ENCODE measurements at places on chromosomes 13 and 19.

DNA sequence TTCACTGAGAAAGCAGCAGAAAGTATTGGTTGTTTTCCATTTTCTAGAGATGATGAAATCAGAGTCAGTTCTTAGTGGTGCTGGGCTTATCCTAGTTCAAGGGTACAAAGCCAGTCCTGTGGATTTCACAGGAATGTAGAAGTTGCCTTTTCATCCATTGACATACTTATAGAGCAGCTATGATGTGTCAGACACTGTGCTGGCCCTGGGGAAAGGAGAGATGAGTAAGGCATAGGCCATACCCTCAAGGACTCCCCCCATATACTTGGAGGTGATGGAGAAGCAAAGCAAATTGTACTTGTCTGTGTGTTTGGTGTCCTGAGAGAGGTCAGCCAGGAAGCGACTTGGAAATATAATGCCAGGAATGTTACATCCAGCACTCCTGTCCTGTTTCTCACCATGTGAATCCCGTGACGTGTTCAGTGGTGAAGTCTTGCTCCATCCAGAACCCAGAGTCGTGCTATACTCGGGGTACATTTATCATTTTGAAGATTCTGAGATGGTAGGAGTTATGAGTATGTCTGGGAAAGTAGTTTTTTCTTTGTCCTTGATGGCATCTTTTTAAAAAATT, 22.6 kb downstream of the ERCC5 start:
- DNase-seq = no peak

GRCh38 chr19:2798733-2799132, 13.4 kb downstream of the THOP1 start:
- no peak for DNase-seq

- no peak for DNase-seq
These were observed 6.2 kb upstream of the SMG9 start for GRCh38 chr19:43760941-43761340.

DNA sequence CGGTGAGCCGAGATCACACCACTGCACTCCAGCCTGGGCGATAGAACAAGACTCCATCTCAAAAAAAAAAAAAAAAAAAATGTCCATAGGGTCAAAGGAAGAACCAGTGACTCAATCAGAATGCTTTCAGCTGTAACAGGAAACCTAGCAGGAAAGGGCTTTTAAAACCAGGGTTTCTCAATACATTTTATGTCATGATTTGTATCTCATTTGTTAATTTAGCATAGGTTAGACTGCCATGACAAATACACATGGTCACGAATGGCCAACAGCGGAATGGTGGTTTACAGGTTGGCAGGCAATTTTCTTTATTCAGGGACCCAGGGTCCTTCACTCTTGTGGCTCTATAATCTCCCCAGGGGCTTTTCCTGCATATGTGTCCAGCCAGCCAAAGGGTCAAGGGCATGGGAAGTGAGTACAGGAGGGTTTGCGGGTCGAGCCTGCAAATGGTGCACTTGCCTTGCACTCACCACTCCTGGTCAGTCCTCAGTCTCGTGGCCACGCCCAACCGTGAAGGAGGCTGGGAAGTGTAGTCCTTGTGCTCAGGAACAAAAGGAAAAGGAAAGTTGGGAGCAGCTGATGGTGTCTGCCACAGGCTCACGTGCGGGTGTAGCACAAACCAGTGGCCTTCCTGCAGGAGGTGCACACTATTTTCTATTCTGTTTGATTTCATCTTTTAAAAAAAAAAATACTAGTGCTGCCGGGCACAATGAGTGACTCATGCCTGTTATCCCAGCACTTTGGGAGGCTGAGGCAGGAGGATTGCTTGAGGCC, 14.8 kb downstream of the DHX34 start:
- no peak for DNase-seq

DNA sequence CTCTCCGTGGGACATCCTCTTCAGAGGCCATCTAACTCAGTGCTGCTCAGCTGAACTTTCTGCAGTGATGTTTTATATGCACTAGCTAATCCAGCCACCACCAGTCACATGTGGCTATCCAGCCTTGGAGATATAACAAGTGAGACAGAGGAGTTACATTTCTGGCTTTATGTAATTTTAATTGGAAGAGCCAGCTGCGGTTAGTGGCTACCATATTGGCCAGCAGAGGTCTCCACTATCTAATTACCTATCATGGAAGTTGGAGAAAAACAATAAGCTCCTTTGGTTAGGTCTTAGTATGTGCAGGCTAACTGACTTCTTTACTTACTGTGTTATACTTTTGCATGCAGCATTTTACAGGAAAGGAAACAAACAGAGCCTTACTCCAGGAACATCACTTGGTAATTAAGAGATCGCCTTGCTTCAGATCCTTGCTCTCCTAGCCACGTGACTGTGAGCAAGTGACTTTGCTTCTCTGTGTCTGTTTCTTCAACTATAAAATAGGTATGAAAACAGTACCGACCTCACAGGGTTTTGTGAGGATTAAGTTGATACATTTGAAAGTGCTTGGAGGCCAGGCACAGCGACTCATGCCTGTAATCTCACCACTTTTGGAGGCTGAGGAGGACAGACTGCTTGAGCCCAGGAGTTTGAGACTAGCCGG, 1.6 kb upstream of the KLK10 start:
- DNase-seq = no peak

DNA sequence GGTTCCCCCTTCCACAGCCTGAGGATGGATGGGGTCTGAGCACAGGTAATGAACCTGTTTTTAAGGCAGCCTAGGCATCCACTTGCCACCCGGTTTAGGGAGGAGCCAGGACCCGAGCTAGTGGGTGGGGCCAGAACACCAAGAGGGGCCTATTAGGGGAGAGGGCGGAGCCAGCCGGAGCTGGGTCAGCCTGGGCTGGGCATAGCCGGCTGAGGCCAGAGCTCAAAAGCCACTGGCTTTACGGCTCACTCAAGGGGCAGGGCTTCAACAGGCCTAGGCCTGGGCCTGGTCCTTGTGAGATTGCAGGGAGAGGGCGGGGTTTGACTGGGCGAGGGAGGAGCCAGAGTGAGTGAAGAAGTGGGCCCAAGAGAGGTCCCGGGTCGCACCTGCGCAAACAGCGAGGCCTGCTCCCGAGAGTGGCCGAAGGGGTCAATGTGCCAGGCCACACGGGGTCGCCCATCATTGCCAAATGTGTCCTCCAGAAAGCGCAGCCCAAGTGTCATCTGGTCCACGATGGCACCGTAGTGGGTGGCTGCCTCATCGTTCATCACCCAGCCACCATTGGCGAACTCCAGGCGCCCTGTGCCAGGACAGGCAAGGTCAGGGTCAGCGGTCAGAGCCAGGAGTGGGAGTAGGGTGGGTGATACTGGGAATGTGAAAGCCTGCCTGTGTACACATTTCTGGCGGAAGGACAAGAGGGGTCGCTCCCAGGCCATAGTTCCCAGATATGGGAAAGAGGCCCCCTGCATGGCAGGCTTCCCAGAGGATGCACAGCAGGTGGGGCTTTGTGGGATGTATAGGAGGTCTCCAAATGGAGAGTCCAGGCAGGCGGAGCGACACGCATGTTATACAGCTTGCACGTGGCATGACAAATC, 1.9 kb downstream of the MAN2B1 start:
- DNase-seq = no peak

DNA sequence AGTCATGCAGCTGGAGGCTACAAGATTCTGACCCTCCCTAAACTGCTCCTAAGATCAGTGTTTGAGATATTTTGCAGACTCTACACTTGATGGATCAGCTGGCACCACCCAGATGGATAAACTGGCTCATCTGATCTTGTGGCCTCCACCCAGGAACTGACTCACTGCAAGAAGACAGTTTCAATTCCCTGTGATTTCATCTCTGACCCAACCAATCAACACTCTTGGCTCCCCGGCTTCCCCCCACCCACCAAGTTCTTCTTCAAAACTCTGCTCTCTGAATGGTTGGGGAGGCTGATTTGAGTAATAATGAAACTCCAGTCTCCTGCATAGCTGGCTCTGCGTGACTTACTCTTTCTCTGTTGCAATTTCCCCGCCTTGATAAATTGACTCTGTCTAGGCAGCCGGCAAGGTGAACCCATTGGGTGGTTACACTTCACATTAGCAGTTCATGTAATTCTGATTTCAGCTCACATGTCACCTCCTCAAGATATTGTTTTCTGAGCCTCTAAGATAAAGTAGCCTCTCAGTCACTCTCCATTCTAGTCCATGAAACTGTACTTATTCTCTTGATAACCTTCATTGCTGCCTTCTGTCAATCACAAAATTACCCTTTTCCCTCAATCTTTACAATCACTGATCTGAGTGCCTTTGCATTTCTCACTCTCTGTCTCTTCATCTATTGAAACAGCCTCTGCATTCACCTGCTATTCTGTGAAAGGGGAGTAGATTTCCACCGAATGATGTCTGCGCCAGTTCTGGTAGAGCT, 9.9 kb upstream of the FPR3 start:
- DNase-seq = no peak

GRCh38 chr19:48239582-48240141, 16.1 kb downstream of the CARD8 start:
- no peak for DNase-seq

GRCh38 chr19:5238700-5239099, 101.9 kb downstream of the PTPRS start:
- DNase-seq = no peak

DNA sequence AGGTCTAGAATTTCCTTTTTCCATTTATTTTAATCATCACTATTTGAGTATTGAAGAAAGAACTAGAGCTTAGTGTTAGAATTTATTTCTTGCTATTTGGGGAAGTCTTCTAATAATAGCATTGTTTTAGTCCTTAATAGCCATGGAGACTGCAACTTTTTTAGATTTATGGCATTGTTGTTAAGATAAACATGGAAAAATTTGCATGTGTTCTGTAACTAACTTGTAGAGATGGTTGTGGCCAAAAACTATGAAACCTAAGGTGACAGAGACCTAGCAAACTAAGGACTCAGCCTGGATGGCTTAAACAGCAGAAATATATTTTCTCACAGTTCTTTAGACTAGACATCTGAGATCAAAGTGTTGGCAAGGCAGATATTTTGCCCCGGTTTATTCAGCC, 246.4 kb downstream of the SPRY2 start:
- no peak for DNase-seq

DNA sequence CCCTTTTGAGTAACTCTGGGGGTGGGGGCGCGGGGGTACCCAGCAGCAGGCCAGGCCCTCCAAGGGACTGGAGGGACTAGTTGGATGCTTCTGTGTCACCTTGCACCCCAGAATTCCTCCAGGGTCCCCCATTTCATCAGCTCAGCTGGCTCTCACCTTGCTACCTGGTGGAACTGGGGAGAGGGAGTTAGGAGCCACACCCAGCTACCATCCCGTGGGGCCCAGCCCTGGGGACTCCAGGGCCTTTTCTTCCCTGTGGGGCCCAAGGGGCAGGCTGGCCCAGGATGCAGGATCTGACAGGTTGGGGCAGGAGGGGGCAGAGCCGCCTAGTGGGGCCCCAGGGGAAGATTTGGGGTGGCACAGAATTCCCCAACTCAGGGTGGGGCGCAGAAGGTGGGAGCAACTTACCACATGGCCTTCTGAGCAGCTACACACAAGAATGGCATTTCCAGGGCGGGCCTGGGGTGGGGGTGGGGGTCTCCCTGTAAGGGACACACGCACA, 32.8 kb upstream of the NANOS3 start:
- no peak for DNase-seq

GRCh38 chr19:11254666-11255065, 7.7 kb downstream of the DOCK6 start:
- DNase-seq = no peak

DNA sequence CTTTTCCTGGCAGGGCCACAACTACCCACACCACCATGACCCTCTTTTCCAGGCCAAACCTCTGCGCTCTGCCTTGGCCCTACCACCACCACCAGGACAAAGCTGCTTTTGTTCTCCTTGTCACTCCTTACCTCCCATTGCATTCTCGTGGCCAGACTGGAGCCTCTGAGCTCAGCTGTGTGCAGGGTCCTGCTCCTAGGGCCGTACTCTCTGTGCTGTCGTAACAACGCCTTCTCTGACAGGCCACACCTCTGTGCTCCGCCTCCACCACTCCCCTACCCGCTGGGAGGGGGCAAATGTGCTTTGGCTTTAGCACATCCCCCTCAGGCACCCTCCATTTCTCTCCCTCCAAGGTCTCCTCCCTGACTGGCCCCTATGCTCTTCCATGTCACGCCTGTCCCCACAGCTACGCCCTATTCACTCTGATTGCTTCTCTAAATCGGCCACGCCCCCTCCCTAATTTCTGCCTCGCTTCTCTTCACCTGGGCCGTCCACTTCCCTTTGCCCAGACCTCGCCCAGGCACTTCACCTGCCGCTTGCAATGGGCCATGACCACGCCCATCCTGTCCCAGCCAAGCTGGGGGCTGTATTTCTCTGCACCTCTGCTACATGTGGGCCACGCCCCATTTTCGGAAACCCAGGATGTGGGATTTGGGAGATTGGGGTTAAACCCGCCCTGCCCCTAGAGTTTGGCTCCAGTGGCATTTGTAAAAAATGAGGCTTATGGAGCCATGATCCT, 472.3 kb downstream of the KLF12 start:
- no peak for DNase-seq

- no peak for DNase-seq
These were observed 32.3 kb upstream of the MYCBP2 start for GRCh38 chr13:77359171-77359570.

GRCh38 chr19:2355168-2356035, 4.7 kb upstream of the TMPRSS9 start:
- no peak for DNase-seq

GRCh38 chr13:113528101-113528812, 37.7 kb upstream of the DCUN1D2 start:
- no peak for DNase-seq

DNA sequence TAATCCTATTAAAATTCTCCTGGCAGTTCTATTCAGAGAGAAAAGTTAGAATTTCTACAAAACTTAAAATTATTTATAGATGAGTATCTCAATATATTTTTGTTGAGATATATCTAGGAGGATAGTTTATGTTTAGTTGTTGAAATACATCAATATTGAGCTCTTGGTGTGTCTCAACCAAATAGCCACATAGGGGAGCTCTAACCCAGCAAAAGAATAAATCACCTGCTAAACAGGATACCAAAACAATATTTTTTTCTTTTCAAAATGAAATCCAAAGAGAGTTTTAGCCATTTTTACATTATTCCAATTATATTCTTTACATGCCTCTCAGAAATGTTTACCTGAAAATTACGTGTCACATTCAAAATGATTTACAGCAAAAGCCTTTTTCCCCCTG, 954.7 kb downstream of the SLITRK6 start:
- no peak for DNase-seq

All from caudate nucleus (tissue), 63 donors.